Fibroblast of lung (primary cell): ENCODE measurements at places on chromosomes 12 and 14.

GRCh38 chr14:60721326-60722106 lies 2.6 kb downstream of the SIX4 start:
- DNase-seq, result peak; percentile 81

- peak; percentile 19 for DNase-seq
These were observed 46.2 kb downstream of the ABCC9 start for GRCh38 chr12:21894792-21895595.

GRCh38 chr14:77275601-77276017 lies 4.6 kb upstream of the NGB start:
- no peak for DNase-seq

DNA sequence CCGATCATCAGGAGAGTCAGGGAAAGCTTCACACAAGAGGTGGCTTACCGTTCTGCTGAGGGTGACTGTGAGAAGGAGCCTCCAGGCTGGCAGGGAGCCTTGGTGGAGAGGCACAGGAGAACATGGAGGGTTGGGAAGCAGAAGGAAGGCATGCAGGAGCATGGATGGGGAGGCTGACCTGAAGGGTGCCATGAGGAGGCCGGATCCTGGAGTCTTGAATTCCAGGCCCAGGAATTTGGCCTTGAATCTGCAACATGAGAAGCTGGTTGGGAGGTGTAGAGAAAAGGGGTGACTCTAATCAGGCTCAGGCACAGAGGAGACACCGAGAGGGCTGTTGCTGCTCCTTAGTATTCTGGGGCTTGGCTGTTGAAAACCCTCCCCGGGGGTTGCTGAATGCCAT lies 130.2 kb downstream of the PELI2 start:
- DNase-seq, result no peak

GRCh38 chr12:78403136-78403535 lies 461.4 kb upstream of the SYT1 start:
- peak; percentile 96 for DNase-seq
